Suprapubic skin (tissue), 4 donors: ENCODE measurements at places on chromosomes 6 and 20.

- no peak for DNase-seq
Observed at GRCh38 chr20:53829255-53829723, 235.7 kb upstream of the ZNF217 start.

- DNase-seq = no peak
Observed at GRCh38 chr6:49401063-49401462, 62.0 kb downstream of the MMUT start.

GRCh38 chr6:5388326-5388725 lies 127.0 kb downstream of the FARS2 start:
- no peak for DNase-seq

DNA sequence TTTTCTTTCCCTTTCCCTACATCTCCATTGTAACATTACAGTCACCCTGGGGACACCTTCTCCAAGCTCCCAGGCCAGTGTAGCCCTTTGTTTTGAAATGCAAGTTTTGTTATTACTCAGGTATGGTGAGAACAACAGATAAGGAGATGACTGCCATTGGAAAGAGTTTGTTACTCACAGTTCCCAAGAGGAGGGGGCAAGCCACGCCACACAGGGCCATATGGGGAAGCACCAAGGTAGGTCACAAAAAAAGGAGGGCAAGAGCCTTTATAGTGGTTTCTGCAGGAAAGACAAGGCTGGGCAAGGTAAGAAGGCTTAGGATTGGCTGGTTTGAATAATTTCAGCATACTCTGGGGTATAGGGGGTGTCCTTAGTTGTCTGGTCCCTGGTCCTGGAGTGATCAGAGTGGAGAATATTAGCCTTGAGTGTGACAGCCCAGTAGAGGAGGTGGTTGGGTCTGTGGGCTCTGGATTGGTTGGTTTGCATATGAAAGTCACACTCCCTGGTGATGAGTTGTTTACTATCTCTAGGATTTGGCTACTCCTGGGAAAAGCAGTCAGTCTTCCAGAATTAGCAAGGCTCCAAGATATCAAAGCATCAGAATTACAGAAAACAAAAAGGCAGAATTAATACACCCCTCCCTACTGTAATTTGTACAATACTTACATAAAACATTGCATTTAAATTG lies 33.1 kb upstream of the SMLR1 start:
- DNase-seq = no peak

DNA sequence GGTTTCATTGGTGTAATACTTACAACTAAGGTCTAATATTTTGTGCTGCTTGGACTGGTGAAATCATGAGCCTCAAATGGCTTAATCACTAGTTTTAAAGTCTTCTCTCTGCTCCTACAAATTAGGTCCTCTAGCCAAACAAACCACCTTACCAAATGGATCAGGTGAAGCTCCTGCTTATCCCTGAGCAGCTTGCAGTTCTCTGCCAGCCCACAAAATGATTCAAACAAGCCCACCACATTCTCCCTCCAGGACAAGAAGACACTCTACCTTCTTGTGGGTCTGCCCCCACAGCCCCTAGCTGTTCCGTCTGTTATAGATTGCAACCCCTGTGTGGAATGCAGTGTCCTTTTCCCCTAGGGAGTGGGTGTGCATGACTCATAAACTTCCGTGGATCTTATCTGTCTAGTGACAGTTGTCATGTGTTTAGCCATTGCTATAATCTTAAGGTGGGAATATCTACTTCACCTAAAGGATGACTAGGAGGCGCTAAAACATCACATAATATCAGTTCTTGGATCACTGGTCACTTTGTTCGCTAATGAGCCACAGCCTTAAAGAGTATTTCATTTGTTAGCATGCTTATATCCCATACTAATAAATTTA lies 940.5 kb upstream of the MANEA start:
- DNase-seq = no peak

DNA sequence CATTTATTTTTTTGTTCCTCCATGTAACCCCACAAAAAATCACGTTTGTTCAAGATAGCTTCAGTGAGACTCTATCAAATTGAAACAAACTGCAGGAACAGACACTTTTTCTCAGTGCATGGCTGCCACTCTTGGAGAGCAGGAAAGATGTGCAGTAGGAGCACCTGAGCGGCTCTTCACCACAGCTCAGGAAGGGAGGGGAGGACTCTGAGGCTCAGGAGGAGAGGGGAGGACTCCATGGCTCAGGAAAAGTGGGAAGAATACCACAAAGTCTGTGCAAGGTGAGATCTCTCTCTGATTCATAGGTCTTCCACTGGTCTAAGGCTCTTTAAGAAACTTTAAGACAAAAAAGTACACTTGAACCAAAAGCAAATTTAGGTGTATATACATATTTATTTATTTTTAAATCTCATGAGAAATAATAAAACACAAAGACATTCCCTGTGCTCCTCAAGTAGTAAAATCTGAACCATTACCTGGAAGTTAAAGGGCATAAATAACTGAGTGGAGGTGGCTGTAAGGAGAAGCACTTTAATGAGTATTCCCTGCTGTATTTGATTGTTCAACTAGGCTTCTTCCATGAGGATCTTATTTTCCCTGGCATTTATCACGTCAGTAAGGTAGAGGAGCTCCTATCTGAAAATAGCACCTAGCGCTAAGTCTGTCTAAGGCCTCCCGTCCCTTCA lies 69.2 kb upstream of the CCN6 start:
- DNase-seq = no peak
